Colonic mucosa (tissue), 4 donors: ENCODE measurements at places on chromosomes 6 and 20.

GRCh38 chr6:169738204-169738975 is 13.0 kb downstream of the DYNLT2 start:
- no peak for DNase-seq

GRCh38 chr6:6583836-6584235 is 4.7 kb upstream of the LY86 start:
- DNase-seq: no peak

DNA sequence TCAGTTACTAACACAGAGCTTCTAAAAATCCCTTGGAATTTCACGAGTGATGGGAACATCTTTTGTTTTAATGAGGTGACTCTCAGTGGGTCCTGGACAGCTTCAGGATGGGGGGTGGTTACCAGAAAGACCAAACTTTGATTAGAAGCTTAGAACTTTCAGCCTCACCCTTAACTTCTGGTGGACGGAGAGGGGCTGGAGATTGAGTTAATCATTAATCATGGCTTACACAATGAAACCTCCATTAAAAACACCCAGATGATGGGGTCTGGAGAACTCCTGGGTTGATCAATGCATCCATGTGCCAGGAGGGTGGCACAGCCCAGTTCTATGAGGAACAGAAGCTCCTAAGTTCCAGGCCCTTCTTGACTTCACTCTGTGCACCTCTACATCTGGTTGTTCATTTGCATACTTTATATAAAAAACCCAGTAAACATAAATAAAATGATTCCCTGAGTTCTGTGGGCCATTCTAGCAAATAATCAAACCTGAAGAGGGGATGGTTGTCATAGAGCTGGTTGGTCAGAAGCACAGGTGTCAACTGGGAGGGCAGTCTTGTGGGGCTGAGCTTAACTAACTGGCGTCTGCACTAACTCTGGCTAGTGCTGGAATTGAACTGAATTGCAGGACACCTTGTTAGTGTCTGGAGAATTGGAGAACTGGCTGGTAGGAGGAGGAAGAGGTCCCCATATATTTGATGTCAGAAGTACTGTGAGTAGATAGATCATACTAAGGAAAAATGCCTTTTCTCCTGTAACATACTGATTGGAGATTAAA is 10.3 kb downstream of the RMND1 start:
- no peak for DNase-seq

- no peak for DNase-seq
These were observed 8.3 kb downstream of the ZNF322 start for GRCh38 chr6:26651133-26651781.

DNA sequence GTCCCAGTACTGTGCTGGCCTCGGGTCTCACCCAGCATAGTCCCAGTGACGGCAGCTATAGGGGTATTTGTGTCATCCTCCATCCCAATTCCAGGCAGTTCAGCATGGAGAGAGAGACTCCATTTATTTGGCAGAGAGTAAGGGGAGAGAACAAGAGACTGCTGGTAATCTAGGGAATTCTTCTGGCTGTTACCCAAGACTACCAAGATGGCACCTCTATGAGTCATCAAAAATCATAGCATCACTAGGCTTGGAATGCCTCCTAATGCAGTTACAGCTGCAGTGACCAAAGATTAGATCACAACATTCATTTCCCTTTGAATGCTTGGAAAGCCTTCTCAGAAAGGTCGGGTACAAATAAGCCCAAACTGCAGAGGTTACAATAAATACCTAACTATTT is 660.4 kb upstream of the FLRT3 start:
- no peak for DNase-seq

GRCh38 chr6:132684272-132684671 is 25.3 kb upstream of the TAAR1 start:
- DNase-seq: no peak

- DNase-seq: no peak
These were observed 16.4 kb upstream of the XRN2 start for GRCh38 chr20:21286775-21287174.
